ENCODE measurements at places on chromosomes 11 and 22.

- no peak for DNase-seq
Observed at GRCh38 chr22:19543970-19544708, 19.9 kb upstream of the CLDN5 start.

- DNase-seq, result no peak
Observed at GRCh38 chr22:41524809-41525449, 19.3 kb downstream of the POLR3H start.

DNA sequence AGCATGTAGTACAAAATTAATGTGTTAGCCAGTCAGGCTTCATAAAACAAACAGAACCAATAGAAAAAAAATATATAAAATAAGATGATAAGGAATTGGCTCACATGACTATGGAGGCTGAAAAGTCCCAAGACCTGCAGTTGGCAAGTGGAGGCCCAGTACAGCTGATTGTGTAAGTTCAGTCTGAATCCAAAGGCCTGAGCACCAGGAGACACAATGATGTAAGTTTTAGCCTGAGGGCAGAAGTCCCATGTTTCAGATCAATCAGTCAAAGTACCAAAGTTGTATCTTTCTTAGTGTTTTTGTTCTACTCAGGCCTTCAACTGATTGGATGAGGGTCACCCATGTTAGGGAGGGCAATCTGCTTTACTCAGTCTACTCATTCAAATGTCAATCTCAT, 14.3 kb upstream of the OR10D3 start:
- no peak for DNase-seq

DNA sequence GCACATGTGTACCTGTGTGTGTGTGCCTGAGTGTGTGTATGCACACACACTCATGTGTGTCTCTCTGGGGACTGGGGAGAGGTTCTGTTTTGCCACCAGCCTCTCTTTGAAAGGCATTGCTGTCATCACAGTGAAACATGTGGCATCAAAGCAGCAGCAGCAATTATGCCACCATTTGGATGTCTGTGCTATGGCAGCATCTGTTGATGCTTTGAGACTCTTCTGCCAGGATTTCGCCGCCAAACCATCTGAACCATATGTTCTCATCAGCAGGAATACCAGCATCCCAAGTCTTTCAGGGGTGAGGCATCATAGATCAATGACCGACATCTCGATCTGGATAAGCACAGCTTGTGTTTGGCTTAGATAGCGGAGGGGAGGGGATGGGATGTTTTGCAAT, 168.6 kb downstream of the FAT3 start:
- no peak for DNase-seq

GRCh38 chr22:42074846-42075676, 1.0 kb downstream of the PHETA2 start:
- DNase-seq, result no peak

- DNase-seq, result no peak
Observed at GRCh38 chr11:127109796-127110480, 109.4 kb upstream of the KIRREL3 start.

DNA sequence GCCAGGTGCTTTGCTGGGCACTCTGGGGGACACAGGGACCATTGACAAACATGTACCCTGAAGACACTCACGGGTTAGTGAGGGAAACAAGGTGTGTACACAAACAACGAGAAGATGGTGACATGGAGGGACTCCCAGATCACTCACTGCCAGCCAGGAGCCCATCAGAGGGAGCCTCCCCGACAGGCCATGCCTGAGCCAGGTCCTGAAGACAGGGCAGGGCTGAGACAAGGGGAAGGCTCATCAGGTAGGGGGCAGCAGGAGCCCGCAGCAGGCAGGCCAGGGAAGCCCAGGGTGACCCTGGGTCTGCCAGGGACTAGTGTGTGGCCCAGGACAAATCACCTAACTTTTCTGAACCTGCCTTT, 127.9 kb downstream of the BUD13 start:
- no peak for DNase-seq

DNA sequence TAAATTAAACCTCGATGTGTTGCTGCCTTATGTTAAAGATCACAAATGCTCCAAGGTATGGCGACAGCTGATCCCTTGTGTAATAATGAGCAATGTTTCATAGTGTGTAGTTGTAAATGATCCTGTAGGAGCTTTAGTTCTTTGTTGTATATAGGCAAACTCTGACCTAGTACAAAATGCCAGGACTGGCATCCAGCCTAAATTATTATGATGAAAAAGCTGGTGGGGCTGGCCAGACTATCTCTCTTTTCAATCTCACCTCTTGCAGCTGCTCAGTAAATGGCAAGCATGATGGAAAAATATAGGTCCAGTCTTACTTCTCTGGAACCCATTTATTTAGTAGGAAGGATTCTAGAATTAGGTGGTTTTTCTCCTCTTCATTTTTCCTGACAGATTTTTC, 345.1 kb upstream of the C11orf87 start:
- DNase-seq, result no peak

- no peak for DNase-seq
Observed at GRCh38 chr11:6737872-6738466, 33.8 kb downstream of the OR2AG2 start.

DNA sequence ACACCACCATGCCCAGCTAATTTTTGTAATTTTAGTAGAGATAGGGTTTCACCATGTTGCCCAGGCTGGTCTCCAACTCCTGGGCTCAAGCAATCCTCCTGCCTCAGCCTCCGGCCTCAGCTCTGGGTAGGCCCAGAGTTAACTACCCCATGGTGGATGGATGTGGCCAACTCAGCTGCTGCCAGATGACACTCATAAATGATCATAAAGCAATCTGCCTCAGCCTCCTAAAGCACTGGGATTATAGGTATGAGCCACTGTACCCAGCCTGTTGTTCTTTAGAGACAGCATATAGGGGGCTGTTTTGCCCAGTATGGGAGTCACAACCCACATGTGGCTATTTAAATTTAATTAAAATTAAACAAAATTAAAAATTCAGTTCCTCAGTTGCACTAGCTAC, 54.3 kb downstream of the LARGE1 start:
- no peak for DNase-seq

GRCh38 chr11:61626580-61627380, 45.9 kb upstream of the SYT7 start:
- DNase-seq, result no peak

DNA sequence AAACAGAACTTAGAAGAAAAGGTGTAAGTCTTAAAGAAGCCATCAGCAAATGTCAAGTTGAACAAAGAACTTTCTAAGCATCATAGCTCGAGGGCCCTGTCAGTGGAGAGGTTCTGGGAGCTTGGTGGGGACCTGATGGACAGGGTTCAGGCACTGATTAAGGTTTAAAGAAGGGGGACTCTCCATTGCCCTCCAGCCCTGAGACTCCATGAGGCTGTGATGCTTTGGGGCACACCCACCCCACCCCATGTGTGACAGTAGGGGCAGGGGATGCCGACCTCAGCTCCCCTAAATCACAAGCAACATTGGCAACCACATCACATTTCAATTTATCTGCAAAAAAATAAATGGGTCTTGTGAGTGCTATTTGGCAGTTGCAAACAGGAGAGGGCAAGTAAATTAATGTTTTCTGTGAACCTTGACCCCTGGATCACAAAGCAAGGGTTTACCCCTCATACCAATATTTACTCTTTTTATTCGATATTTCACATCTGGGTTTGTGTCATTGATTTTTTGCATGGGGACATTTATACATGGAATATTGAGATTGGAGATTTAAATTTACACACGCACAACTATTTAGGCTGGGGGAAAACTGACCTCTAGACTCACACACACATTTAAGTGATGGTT, 37.1 kb upstream of the ANO1 start:
- no peak for DNase-seq

- no peak for DNase-seq
Observed at GRCh38 chr11:43989162-43989981, 46.9 kb downstream of the C11orf96 start.

Data from activated gamma-delta T cell (primary cell).